Iris pigment epithelial cell (primary cell): ENCODE measurements at places on chromosomes 3 and 15.
A peak's percentile ranks its signal among the peaks of the same experiment; 100 is the strongest.

GRCh38 chr15:31145271-31145911 lies 43.9 kb upstream of the TRPM1 start:
- peak; percentile 44 for DNase-seq

DNA sequence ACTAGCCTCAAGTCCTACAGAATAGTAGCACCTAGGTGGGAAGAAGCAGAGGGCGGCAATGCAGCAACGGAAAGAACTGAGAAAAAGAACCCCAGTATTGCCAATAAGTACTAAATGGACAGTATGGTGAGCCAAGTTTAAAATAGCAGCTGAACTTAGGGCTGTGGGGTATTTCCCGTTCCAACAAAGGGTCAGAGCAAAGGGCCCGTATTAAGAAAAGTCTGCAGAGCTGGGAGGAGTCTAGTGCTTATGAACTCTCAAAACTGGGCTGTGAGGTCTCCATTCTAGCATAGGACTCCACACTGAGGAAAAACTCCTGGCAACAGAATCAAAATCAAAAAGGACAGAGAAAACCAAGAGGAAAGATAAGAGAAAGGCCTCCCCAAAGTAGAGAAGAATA lies 250.7 kb downstream of the FOXP1 start:
- no peak for DNase-seq

DNA sequence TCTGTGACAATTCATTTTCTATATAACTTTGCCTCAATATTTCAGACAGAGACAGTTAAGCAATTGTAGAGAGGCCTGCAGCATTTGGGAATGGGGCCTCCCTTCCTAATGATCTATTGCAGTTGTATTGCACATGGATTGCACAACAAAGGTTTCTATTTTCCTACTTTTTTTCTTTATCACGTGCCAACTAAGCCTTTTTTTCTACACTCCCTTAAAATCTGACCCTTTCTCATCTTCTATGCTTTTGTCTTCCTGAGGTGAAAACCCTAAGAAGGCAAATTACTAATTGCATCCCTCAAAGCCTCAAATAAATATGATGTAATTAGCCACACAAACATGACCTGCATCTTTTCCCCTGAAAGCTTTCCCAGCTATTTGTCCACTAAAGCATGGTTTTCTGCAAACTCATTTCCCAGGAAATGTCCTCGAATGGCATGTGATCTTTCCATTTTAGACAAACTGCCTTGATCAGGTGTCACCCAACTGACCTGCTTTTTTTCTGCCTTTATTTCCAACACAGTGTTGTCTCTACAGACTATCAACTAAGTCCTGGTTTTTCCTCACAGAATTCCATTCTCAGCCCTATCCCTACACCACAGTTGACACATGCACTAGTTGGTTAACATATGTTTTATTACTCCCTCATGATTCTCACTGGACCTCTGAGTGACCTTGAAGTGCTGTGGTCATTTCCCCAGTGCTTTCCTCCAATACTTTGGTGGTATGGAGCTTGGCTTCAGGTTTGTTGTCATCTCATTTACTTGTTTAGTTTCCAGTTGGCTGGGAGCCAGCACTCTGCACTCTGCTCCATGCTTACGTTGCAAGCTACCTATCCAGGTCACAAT lies 31.9 kb upstream of the TSC22D2 start:
- peak; percentile 42 for DNase-seq

GRCh38 chr3:72155391-72156064 lies 370.6 kb upstream of the PROK2 start:
- peak; percentile 76 for DNase-seq

DNA sequence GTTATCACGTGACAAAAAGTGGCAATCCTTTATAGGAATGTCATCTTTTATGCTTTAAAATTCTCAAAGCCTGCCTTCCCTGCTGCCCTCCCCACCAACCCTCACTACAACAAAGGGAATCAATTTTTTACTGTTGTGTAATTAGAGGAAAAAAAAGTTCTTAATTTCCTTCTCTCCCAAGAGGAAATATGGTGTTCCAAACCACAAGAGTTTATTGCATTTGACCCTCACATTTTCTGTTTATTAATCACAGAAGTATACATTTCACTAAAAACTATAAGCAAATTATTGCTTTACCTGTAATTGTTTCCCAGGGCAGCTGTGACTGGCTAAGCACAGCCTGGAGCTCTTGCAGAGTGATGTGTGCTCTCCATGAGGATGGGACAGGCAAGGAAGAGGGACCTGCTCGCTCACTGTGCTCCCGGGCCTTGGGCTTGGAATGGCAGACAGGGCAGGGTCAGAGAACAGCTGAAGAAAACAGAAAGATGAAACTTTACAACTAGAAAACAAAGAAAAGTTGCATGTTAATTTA lies 31.3 kb upstream of the ATP10A start:
- no peak for DNase-seq

DNA sequence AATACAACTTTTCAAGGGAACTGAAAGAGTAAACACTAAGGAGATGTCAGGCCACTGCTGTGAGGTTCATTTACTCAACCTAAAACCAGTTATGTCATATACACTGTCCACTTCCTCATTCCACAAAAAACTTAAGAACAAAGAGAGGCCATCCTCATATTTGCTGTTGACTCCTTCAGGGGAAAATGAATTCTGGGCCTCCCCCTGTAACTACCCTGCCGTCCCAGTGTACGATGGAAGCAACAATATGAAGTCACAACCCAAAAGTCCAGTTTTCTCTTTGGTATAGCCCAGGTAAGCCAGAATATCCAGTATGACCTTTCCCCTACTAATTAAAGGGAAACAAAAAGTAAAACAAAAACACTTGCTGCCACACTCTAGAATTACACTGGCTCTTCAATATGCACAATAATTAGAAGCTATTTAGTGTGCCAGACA lies 16.2 kb downstream of the CEP152 start:
- peak; percentile 40 for DNase-seq

DNA sequence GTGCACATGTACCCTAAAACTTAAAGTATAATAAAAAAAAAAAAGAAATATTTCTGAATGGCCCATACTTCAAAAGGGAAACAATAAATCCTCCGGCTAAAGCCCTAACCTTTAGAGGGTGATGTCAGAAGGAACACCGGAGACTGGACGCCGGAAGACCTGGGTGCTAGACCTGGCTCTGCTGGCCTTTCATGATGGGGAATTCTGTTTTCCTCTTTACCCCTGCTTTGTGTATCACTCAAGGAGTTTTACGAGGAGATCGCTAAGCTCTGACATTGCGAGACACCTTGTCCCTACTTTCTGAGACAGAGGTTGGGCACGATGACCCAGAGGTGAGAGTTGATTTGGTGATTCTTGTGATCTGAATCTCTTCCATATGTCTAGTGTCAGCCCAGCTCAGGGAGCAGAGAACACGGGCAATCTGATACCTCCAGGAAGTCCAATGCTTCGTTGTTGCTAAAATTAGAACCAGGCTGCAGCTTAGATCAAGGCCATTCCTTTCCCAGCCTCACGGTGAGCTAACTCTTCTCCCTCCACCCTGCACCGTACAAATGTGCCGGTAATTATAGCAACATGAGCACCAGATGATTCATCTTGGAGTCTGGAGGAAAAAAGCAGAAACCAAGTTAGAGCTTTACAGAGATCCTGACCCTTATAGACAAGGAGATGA lies 42.0 kb upstream of the CFAP161 start:
- DNase-seq, result peak; percentile 97

- DNase-seq, result peak; percentile 21
Observed at GRCh38 chr3:52238193-52238760, 681 bp downstream of the TWF2 start.
